Keratinocyte (primary cell): ENCODE measurements at places on chromosomes 6 and 20.

DNA sequence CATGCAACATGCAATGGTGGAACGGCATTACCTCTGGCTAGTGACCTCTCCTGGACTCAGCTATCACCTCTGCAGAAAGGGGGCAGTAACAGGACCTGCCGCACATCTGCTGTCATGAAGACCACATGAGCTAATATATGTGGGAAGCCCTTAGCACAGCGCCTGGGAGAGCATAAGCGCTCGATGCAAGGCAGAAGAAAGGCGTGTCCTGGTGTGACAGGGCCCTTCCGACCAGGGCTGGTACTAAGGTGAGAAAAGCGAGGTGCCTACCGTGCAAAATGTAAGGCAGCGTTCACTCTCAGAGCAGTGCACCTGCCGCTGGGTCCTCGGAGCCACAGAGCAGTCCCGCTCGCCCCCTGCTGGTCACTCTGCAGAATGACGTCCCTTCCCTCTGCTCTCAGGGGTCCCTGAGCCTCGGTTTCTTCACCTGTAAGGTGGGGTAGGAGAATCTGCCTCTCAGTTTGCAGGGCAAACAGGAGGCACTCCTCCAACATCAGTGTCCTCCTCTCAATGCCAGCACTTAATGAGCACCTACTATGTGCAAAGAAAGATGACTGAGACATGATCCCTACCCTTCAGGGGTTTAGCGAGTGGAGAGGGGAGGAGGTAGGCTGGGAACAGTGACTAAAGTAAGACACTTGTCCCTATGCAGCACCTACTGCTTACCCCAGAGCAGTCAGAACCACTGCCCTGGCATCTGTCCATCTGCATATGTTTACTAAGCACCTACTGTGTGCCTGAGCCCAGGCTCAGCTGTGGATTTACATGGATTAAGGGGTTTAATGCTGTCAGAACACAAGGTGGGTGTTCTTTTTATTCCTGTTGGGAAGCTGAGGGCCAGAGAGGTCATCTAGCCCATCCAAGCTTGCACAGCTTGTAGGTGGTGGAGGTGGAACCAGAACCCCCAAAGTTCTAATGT, 41.1 kb upstream of the PTGIS start:
- no peak for DNase-seq

GRCh38 chr6:35669451-35670045, 19.2 kb downstream of the FKBP5 start:
- no peak for DNase-seq

DNA sequence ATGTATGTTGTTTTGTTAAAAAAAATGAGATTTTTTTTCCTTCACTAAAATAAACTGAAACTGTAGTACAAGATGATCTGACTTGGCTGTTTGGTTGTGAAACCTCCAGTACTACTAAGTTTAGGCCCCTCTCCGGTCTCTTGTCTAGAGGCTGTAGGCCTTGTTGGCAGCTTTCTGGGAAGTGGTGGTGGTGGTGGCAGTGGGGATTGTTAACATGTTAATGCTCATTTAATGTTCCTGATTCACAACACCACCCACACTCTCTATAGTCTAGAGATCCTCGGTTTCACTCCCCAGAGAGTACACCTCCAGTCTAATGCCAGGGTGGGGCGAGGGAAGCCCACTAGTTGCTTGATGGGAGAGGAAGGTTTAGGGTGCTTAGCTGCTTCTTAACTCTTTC, 24.1 kb downstream of the STK4 start:
- DNase-seq: no peak

DNA sequence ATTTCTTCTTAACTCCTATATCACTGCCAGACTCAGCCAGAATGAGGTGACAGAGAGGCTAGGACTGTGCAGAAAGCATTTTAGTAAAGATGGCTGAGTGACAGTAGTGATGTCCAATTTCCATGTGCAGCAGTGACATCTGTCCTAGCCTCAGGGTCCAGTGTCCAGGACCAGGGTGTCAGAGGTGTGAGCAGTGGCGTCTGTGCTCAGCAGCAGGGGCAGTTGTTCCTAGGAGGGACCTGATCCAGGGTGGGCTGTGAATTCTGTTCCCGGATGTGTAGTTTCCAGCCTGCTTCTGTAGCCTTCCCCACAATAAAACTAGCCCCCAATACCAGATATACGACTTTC, 6.0 kb downstream of the HLA-B start:
- no peak for DNase-seq

- no peak for DNase-seq
These were observed 66.0 kb downstream of the UBR2 start for GRCh38 chr6:42629845-42630244.

DNA sequence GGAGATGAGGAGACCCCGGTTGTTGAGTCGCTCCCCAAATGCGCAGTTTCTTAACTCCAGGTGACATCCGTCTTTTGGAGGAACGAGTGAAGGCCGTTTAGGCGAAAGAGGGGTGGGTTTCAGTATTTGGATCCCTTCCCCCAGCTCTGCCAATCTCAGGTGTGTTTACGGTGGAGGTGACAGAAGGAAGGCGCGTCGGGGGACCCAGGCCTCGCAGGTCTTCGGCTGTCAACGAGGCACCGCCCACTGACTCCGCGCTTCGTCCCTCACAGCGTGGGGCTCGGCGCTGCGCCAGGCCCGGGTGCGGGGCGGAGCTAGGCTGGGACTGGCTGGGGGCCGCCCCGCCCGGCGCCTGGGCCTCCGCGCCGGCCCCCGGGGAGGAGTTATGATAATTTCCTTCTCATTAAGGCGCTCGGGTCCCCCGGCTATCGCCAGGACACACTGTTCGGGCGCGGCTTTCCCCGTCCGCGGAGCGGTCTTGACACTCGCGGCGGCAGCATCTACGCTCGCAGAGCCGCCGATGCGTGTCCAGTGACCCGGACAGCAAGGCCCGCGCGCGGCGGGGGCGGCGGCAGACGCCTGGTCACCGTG, at the start of gene TFAP2C:
Gene TFAP2C, plus strand, starts transcription at position 434 of the 591 bp plus-strand sequence. CDS start 239 bp downstream, outside the sequence.
- no peak for DNase-seq

DNA sequence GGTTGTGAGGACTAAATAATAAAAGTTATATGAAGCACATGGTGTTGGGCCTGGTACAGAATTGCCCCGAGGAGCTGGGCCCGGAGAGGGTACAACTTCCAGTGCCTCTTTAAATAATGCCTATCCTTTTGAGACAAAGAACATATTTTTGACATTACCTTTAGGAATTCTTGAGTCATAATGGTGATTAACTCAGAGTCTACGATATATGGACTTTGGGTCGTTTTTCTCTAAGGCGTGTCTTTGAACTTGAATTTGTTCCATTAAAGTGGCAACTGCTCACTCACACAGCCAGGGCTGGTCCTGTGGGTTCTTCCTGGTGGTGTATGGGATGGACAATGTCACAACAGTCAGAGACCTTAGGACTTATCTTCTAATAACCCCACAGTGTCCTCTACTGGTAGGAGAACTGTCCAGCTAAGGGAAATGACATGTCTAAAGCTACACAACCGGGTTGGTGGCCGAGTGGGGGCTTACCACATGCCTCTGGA, 106.5 kb downstream of the CDC5L start:
- DNase-seq: no peak

DNA sequence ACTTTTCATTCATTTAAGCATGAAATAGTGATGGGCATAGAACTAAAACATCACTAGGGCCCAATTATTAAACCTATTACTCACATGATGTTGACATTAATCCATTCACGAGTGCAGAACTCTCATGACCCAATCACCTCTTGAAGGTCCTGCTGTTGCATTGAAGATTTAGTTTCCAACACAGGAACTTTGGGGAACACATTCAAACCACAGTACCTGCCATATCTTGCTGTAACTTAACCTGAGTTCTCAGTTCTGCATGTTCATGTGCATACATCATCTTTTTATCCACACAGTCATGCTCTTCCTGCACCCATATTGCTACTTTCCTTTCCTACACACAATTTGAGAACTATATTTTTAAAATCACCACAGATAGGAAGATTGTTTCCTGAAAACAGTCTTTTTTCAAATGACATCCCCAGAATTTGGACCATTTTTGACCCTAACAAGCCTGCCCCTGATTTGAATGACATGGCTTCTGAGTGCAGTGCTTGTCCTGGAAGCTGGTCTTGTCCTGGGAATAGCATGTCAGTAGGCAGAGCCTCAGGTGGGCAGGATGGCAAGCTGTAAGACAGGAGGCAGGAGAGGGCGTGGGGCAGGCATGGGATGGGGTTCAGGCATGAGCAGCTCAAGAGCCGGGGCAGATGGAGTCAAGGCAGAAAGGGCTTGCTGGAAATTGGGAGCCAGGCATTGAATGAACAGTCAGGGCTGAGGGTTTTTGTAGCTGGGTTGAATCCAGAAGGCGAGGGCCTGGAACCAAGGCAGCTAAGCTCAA, 49.2 kb upstream of the FOXC1 start:
- no peak for DNase-seq

- DNase-seq: no peak
These were observed 174.8 kb downstream of the CDH26 start for GRCh38 chr20:60132827-60133670.
